NCI-H187 treated with DMSO at 0.1 percent for 48 hours (cell line): ENCODE measurements at places on chromosomes 7 and 10.

GRCh38 chr7:111082351-111082750 lies 8.6 kb upstream of the LRRN3 start:
- no peak for DNase-seq

DNA sequence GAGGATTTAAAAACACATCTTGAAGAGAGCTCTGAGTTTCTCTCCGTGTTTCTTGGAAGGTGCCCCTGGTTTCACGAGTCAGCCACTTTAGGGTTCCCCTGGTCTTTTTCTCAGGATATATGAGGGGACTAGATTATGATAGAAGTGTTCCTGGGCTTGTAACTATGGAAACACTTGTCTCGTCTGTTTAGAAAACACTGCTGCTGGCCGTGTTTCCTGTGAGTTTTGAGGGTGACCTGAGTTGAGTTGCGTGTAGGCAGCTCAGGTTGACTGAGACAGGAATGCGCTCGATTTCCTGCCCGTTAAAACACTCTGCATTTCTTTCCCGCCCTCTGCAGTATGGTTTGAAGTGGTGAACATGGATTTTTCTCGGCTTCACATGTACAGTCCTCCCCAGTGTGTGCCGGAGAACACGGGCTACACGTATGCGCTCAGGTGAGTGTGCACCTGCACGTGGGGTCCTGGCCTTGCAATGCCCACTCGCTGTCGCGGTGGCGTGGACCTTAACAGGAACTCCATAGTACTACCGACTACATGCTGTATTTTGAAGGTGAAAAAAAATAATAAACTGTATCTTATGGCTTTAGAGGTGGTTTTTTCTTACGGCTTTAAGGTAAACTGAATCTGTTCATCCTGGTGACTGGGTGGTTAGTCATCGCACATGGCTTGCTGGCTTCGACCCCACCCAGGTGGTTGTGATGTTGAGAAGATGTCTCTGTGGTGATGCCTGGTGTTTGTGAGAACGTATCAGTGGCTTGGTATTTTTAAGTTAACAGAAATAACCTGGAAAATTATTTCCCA lies at the start of gene SUN1:
TSS of gene SUN1 (plus strand) at position 310 of the 801 bp plus-strand sequence. CDS start at position 359, 49 bp downstream.
- no peak for DNase-seq

DNA sequence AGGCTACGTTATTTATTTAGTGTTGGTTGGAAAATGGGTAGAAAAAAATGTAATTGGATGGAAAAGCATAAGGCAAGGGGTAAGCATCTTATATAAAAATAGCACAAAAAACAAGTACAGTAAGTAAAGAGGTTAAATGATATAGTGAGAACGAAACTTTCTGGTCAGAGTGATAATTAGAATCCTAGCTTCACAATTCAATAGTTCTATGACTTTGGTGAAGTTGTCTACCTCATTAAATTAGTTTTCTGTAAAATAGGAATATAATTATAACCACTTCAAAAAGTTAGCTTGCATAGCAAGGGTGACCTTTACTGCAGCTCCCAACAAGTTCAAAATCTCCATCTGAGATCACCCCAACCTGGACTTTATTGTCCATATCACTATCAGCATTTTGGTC lies 30.8 kb upstream of the TAS2R16 start:
- DNase-seq: no peak

GRCh38 chr7:14761510-14762296 lies 140.8 kb downstream of the DGKB start:
- DNase-seq: peak; percentile 65

- peak; percentile 18 for DNase-seq
Measured at GRCh38 chr7:77827999-77828398, 29.4 kb downstream of the PHTF2 start.

GRCh38 chr10:75335983-75336382 lies 65.6 kb downstream of the ZNF503 start:
- DNase-seq: no peak

DNA sequence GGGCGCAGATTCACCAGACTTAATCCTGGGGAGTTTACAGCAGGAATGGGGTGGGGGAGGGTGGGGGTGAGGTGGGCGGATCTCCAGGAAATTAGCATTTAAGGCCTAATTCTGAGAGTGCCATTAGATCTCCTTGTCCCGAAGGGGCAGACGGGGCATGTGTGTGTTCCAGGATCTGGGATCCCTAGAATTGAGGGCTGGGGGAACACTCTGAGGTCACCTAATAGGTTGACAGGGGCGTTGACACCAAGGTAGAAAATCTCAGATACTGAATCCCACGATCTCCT lies 9.4 kb upstream of the EPHB4 start:
- DNase-seq: no peak

DNA sequence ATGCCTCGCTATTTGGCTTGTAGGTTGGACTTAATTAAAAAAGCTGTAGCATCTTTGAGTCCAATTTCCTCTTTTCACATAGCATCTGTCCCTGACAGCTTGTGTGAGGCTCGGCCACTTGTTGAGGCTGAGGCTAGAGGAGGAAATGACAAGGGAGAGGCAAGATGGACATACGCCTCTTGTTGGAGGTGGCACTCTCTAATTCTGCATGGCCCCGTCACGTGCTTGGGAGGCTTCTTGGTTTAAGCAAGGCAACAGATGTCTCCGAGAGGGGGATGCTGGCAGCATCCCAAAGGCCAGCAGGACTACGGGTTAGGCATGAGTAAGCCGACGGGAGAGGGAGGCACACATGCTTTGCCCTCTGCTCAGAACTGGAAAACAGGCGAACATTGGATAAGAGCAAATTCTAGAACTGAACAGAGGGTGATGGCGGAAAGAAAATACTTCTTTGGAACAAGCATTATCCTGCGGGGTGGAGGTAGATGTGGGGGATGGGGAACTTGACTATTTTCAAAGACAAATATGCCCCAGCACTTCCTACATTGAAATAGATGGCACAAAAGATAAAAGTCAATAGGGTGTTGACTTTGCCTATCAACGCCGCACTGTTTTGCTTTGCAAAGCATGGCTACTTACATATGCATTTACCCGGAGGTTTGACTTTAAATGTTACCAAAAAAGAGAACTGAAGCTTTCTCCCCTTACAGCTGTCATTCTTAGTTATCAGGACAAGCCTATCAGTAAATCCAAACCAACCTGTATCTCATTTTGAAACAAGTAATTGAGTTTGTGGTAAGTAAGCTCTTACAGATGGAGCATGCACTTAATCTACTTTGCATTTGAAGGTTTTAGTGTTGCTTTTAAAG lies 94.8 kb downstream of the CHN2 start:
- no peak for DNase-seq

- no peak for DNase-seq
Measured at GRCh38 chr10:118926441-118926840, 103.1 kb upstream of the NANOS1 start.

DNA sequence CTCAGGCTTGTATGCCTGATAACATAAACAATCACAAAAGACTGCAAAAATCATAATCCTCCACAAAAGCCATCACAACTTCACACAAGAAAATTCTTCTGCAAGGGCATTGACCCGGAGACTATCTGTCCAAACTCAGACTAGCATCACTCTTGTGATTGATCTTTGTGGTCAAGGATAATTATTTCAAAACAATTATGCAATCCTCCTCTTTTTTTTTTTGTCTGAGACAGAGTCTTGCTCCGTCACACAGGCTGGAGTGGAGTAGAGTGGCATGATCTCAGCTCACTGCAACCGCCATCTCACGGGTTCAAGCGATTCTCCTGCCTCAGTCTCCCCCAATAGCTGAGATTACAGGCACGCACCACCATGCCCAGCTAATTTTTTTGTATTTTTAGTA lies 22.2 kb downstream of the CDNF start:
- no peak for DNase-seq

DNA sequence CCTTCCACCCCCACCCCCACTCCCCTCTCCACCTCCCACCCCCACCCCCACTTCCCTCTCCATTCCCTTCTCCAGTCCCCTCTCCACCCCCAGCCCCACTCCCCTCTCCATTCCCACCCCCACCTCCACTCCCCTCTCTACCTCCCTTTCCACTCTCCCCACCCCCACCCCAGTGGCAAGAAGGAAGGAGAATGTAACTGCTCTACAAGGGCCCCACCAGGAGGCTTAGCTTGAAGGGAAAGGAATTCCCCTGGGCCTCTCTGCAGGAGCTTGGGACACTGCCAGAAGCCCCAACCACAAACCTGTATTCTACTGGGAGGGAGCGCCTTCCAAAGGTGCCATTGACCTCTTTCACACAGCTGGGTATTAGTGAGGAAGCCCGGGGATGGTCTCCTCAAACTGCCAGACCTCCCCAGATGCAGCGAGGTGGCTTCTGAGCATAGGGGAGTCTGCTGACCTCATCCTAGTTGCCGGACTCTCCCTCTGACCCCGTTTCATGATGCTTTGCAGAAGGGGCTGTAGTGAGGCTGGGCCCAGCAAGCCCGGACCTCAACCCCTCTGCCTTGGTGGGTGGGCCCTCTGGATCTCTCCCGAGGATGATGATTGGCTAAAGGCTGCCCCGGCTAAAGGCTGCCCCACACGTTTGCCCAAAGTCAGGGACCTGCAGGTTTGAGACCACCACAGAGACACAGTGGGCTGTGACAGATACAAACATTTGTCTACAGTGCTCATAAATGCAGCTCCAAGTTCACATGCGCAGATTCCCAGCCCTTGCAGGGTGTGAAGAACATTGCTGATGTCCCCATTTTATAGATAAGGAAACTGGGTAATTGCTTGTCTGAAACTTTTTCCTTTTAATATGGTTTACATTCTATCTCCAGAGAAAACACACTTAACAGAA lies 2.9 kb downstream of the DEPP1 start:
- DNase-seq: no peak
